ENCODE measurements at places on chromosomes 5 and 9. TPM values are rescaled to one million over a fixed set of nuclear protein-coding genes. Genes with fewer than 3 reads are reported as not detected.

PCDHGB4 gene
- 0.36 TPM for polyA plus RNA-seq

SAXO1 gene
- not detected for polyA plus RNA-seq

LCN9 gene
- polyA plus RNA-seq, result not detected

NFIB gene
- polyA plus RNA-seq, result 4.0 TPM

LCN15 gene
- polyA plus RNA-seq, result not detected

All from esophagus (tissue), 2 donors.